ENCODE measurements at places on chromosomes 16 and 17. TPM values are rescaled to one million over a fixed set of nuclear protein-coding genes. Genes with fewer than 3 reads are reported as not detected.
A peak's percentile ranks its signal among the peaks of the same experiment; 100 is the strongest.

DNA sequence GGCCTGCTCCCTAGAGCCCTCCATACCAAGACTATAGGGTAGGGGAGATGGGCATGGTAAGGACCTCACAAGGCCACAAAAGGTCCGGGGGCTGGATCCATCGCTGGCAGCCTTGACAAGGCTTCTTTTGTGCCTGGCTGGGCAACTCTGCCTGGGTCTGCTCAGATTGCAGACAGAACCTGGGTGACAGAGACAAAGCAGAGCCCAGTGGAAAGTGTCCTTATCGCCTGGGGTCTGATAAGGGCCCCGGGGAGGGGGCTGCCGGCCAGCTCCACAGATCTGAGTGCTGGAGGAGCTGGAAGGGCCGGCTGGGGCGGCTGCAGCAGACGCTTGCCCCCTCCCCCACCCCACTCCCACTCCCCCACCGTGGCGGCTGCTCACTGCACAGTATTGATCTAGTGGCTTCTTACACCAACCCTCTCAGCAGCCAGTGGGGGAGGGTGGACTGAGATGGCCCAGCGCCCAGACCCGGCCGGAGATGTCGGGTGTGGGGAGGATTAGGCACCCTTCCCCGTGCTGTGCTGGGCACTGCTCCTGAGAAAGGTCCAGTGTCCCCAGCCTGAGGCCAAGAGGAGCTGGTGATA, 7.2 kb downstream of the MMP15 start:
- H3K27me3 ChIP-seq: no peaks in the 10 kb centered on the region
- H3K4me1 ChIP-seq: peaks cover 84% of the 10 kb centered on the region
- H3K4me3 ChIP-seq: no peak overlapping the region
- peak overlapping the region; percentile 31 for H3K27ac ChIP-seq
- no peaks in the 10 kb centered on the region for H3K36me3 ChIP-seq
- DNase-seq: no peak

DNA sequence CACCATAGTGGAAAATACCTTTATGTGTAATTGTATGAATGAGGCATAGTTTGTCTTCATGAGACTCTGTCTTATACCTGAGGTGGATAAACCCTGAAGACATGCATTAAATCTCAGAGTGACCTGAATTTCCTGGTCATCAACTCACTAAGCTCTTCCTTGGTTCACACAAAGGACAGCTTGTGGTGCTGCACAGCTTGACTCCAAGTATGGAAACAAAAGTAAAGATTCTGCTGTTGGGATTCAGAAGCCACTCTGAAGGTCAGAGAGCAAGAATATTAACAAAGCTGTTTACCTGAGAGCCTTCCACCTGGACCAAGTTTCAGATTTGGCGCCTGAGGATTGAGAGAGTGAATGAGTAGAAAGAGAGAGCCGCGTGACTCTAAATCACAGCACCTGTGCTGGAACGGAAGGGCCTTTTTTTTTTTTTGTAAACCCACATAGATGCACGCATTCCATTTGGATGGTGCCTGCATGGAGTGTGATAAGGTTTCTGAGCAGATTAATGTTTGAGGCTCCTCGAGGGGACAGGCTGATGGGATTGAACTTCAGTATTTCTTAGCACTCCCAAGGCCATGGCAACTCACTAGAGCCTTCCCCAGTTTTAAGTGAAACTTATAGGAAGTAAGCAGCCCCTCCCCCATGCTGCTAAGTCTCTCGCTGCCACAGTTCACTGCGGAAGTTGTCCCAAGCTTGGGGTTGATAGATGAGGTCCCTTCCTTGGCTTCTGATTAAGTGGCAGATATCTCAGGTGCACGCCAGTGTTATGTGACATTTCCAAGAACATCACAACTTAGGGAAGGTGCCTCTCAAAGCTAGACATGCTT, 28.7 kb downstream of the CALB2 start:
- DNase-seq: no peak
- no peaks in the 10 kb centered on the region for H3K36me3 ChIP-seq
- H3K27ac ChIP-seq: no peak overlapping the region
- H3K27me3 ChIP-seq: peaks cover 9% of the 10 kb centered on the region

DNA sequence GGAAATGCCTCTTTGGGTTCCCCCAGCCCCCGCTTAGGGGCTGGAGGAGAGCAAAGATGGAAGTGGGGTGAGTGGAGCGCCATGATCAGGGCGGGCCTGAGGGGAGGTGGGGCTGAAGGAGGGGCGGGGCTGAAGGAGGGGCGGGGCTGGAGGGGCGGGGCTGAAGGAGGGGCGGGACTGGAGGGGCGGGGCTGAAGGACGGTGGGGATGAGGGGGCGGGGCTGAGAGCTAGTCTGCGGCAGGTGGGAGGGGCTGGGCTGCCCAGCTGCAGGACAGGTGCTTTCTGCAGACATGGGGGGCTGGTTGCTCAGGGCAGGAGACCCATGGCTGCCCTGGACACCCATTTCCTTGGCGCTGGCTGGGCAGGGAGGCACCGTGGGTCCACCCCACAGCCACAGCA, 39.1 kb upstream of the PABPN1L start:
- peaks cover 84% of the 10 kb centered on the region for H3K4me1 ChIP-seq
- no peaks in the 10 kb centered on the region for H3K27me3 ChIP-seq
- DNase-seq: no peak
- H3K36me3 ChIP-seq: peaks cover 11% of the 10 kb centered on the region
- no peak overlapping the region for H3K27ac ChIP-seq

DNA sequence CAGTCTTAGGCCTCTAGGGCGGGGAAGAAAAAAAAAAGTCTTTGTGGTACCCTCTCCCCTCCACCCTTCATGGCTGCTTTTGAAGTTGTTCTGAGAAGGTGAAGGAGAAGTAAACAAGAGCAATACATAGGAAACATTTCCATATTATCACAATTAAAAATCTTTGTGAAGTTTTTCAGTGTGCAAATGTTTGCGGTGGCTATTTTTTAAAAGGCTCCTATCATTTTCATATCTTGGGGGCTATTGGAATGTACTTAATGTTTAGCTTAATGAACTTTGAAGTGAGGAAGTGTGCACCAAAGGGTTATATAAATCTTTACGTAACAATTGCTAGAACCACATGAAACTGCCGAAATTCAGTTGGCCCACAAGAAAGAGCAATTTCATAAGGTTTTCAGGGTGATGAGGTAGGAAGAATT, 7.6 kb downstream of the NOL11 start:
- no peak overlapping the region for H3K27ac ChIP-seq
- H3K4me1 ChIP-seq: peaks cover 5% of the 10 kb centered on the region
- no peak overlapping the region for H3K4me3 ChIP-seq

DNA sequence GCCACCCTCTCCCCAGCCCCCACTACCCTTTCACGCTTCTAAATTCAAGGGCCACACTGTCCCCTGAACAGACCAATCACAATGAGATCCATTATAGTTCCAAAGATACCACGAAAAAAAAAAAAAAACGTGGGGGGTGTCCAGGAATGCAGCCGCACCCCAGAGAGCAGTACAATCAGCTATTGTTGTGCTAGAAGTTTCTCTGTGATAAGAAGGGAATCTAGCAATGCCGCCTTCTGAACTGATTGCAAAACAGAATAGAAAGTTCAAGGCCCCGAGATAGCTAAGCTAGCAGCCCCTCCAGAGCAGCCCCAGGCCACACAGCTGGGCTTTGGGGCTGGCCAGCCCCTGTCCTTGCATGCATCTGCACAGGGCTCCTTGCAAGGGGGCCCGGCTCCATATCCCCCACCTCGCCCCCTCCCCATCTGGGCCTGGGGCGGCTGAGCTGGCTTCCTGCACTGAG, 86.9 kb upstream of the CBX4 start:
- DNase-seq: no peak
- H3K4me1 ChIP-seq: peaks cover 4% of the 10 kb centered on the region
- no peak overlapping the region for H3K4me3 ChIP-seq
- no peaks in the 10 kb centered on the region for H3K36me3 ChIP-seq
- H3K27me3 ChIP-seq: peaks cover 62% of the 10 kb centered on the region
- no peak overlapping the region for H3K27ac ChIP-seq

Gene MT1F
- 15.5 TPM for total RNA-seq

Gene TVP23A
- total RNA-seq: not detected

Data from spleen (tissue), 13 donors.